ENCODE measurements at places on chromosomes 6 and 20.

GRCh38 chr6:5855787-5856470 is 150.8 kb downstream of the NRN1 start:
- no peak for DNase-seq

DNA sequence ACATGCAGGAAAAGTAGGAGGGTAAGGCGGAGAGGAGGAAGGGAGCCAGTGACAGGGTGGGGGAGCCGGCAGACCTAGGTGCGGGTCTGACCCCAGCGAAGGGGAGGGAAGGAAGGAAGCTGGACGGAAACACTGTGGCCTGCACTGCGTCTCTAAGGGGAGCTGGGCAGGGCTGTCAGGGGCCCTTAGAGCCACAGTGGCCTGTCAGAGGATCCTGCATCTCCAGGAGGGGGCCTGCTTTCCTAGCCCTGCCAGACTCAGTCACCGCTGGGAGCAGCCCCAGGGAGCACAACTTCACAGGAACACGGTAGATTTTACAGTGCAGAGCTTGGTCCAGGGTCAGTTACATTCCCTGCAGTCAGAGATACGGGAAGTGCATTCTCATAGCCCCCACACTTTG is 118.2 kb downstream of the PACRG start:
- DNase-seq = no peak

- no peak for DNase-seq
Observed at GRCh38 chr6:72175916-72176315, 289.6 kb downstream of the RIMS1 start.

GRCh38 chr20:4083098-4083865 is 67.9 kb upstream of the RNF24 start:
- no peak for DNase-seq

- no peak for DNase-seq
Observed at GRCh38 chr6:13413900-13414555, 73.4 kb downstream of the GFOD1 start.

DNA sequence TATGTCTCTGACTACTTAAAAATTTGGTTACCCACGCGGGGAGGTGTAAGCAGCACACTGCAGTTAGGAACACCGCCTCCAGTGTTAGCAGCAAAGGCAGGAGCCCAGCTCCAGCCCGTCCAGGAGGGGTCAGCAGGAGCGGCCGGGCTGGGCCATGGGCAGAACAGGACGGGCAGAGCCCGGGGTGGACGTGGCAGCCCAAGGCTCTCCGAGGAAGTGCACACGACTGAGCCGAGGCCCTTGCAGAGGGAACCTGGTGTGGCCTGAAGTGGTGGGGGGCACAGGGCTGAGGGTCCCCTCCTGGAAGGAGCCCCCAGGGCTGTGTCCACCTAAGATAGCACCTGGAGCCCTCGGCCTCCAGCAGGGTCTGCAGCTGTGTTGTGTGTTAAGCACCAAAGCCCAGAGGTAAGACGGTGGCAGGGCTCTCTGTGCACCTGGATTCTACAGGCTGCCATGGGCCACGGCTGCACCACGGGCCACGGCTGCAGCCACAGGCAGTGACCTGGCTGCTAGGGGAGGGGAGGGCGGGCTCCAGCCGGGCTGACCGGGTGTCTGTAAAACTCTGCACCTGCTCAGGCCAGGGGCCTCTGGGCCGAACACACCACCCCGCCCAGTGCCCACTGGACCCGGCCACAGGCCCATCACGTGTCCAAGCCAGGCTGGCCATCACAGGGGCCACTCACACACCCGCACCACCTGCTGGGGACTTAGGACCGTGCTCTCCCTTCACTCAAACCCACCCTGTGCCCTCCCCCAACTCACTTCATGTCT is 6.6 kb downstream of the SLC2A4RG start:
- DNase-seq = no peak

- DNase-seq = no peak
Observed at GRCh38 chr6:98640366-98640765, 194.0 kb upstream of the POU3F2 start.

Measured in NCI-H345 (cell line).